ENCODE measurements at places on chromosomes 6 and 20. TPM values are rescaled to one million over a fixed set of nuclear protein-coding genes. Genes with fewer than 3 reads are reported as not detected.

The FGD2 gene
- 19.7 TPM for total RNA-seq

The PRRC2A gene
- 166 TPM for total RNA-seq

The UBD gene
- total RNA-seq = 4.1 TPM

The MUC21 gene
- 0.18 TPM for total RNA-seq

The NNAT gene
- total RNA-seq = 2.1 TPM

The COL9A3 gene
- 69.6 TPM for total RNA-seq

The WDR27 gene
- 58.5 TPM for total RNA-seq

The NR2E1 gene
- not detected for total RNA-seq

The TP53TG5 gene
- not detected for total RNA-seq

The MCHR2 gene
- total RNA-seq = not detected

The DPPA5 gene
- total RNA-seq = not detected

The MCCD1 gene
- not detected for total RNA-seq

The HAO1 gene
- total RNA-seq = not detected

- DNase-seq = no peak
These were observed 8.1 kb downstream of the PNPLA1 start for GRCh38 chr6:36277946-36278470.

- no peak for DNase-seq
These were observed 76.7 kb upstream of the ADGRG6 start for GRCh38 chr6:142225115-142225514.

- DNase-seq = no peak
These were observed 128.3 kb upstream of the TBX18 start for GRCh38 chr6:84892671-84893070.

DNA sequence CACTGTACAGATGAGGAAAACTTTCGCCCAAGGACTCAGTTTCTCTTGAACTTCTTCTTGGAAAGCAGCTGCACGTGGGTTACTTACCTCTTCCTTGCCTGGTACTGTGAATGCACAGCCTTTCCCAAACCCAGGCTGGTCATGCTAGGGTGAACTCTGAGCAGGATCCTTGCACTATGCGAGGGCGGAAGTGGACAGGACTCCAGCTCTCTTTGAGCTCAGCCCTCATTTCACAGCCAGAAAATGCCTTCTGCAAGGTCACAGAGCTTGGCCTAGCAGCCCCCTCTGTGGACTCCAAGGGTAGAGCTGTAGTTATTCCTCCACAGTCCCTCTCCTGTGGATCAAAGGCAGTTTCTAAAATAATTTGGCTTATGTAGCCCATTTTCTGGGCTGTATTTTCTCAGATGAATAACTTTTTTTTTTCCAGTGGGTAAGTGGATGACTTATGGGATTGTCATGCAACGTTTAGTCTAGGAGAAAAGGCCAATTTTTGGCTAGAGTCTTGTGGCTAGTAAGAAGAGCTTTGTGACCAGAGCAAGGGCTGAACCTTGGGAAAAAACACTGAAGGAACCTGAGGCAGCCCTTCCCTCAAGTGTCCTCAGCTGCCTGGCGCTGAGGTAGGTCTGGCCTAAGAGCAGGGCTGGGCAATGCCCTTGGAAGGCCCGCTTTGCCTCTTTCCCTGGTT, 172.7 kb downstream of the SCP2D1 start:
- no peak for DNase-seq

DNA sequence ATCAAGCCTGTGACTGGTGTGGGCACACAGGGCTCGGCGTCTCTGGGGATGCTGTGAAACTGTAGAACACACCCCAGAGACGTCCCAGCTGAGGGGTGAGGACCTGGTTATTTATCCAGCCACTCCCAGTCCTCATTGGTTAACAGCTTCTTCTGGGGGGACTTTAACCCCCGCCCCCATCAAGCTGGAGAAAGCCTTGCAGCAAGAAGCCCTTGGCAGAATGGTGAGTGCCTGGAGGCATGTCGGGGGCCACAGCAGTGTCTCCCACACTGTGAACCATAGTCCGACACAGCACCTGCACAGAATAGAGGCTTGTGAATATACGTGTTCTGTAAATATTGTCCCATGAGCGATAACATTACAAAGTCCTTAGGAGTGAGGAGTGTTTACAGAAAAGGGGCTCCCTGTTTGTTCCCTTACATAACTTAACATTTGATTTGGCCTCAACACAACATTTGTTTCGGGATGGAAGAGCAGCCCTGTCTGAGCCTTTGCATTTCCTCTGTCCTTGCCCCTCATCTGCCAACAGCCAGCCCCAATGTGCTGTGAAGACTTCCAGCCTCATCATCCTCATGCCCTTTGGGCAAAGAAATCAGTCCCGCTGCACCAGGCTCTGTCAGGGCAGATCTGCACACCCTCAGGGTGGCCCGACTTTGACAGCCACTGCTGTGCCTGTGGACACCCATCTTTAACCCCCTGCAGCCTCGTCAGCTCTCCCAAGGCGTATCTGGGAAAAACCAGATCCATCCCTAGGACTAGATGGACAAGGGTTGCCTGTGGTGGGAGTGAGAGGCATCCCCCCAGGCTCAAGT, 2.2 kb upstream of the RRBP1 start:
- no peak for DNase-seq

- DNase-seq = no peak
These were observed 42.1 kb downstream of the HLA-DPB1 start for GRCh38 chr6:33117811-33118277.

DNA sequence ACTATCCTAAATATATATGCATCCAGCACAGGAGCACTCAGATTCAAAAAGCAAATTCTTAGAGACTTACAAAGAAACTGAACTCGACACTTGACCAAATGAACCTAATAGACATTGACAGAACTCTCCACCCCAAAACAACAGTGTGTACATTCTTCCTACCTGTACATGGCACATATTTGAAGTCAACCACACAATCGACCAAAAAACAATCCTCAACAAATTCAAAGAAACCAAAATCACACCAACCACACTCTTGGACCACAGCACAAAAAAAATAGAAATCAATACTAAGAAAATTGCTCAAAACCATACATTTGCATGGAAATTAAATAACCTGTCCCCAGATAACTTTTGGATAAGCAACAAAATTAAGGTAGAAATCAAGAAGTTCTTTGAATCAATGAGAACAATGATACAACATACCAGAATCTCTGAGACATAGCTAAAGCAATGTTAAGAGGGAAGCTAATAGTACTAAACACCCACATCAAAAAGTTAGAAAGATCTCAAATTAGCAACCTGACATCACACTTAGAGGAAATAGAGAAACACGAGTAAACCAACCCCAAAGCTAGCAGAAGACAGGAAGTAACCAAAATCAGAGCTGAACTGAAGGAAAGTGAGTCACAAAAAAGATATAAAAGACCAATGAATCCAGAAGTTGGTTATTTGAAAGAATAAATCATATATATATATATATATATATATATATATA, 12.5 kb upstream of the TREM1 start:
- DNase-seq = no peak

DNA sequence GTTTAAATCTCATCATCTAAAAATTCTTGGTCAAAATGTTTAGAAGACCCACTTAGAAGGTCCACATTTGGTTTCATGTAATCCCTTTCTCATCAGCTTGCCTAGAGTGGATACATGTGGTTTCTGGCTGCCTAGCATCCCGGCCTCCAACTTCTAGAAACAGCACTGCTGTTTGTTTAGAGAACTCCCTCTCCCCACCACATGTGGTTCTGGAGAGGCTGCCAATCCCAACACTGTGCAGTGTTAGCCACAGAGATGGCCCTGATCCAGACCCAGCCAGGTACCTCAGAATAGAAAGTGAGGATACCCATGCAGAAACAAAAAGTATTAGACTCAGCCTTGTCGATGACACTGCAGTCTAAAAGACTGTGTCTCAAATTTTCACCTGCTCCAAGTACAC, 241.8 kb downstream of the BCKDHB start:
- no peak for DNase-seq

GRCh38 chr20:50574586-50574985, 64.4 kb downstream of the PTPN1 start:
- no peak for DNase-seq

DNA sequence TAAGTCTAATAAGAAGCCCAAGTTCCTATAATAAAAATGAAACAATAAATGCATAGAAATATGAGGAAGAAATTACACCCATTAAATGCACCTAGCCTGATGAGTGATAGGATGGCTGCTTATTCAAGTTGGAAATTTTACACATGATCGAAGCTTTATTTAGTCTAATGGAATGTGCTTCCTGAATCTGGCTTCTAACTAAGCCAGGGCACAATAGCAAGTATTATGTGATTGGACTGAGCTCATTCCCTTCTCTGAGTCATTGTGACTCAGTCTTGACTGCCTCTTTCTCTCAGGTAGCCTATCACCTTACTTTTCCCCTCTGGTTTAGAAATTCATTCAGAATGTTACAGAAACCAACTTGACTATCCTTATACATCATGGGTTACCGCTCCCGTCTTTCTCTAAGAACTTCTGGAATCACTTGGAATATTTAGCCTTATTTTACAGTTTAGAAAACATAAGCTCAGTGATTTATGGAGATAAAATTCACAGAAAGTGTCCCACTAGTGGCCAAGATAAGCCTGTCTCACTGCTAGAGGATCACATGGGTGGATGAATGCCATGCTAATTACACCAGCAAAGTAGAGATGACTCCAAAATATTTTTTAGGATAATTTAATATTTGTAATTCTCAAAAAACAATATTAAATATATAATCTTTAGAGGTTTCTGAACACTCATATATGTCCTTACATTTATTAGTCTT, 505.3 kb upstream of the JAG1 start:
- DNase-seq = no peak

GRCh38 chr20:45346291-45346718, 1.9 kb downstream of the SDC4 start:
- no peak for DNase-seq

DNA sequence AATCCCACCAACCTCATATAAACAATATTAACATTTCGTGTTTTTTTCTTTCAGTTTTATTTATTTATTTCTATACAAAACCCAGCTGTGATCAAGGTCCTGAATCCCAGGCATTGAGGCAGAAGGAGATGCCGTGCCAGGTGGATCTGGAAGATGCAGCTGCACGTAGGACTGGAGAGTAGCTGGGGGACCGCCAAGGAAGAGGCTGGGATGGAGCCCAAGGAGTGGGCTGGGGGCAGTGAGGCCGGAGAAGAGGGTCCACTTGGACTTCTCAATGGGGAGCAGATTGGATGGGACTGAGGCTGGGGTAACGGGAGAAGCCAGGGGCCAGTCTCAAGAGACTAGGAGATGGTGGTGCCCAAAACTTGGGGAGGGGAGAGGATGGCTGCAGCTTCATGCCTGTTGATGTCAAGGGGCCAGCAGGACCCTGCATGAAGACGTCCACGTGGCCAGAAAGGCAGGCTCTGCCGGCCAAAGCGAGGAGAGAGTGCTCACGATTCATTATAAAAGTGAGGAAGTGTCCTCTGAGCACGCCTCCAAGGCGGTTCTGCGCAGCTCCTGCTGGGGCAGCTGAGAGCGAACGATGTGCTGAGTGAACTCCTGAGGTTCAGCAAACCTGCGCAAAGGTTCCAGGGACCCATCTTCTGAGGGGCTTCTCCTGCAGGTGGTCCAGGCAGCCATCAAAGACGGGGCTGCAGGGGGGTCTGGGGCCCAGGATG, 110.3 kb downstream of the BMP7 start:
- DNase-seq = no peak

- DNase-seq = no peak
These were observed 4.8 kb downstream of the DPPA5 start for GRCh38 chr6:73349311-73349710.

DNA sequence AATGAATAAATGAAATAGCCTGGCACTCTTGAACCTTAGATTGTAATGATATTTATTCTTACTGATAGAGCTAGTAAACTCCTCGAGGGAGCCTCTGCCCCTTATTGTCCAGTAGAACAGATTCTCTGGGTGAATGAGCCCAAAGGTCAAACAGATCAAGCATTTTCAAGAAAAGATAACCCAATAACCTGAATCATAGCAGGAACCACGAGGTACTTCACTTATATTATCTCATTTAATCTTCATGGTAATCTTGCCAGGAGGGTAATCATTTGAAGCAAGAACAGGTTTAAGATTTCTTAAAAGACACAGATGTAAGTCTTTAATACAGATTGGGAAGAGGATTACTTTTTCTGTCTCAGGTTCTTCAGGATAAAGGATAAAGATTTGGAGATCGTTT, 17.0 kb upstream of the TBCC start:
- no peak for DNase-seq

GRCh38 chr6:46653439-46654195, 842 bp downstream of the SLC25A27 start:
- no peak for DNase-seq

- no peak for DNase-seq
These were observed 39.6 kb upstream of the PAX1 start for GRCh38 chr20:21665687-21666446.

DNA sequence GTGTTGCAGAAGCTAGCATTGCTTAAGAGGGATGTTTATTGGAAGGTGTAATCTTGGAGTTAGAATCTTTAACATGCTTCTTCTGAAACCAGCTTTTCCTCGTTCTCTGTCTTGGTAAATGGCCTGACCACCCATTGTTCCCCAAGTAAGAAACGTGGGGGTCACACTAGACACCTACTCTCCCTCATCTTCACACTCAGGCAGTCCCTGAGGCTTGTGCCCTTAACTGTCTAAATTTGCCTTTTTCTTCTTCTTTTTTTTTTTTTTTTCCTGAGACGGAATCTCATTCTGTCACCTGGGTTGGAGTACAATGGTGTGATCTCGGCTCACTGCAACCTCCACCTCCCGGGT, 16.2 kb upstream of the ARFGEF2 start:
- DNase-seq = no peak

DNA sequence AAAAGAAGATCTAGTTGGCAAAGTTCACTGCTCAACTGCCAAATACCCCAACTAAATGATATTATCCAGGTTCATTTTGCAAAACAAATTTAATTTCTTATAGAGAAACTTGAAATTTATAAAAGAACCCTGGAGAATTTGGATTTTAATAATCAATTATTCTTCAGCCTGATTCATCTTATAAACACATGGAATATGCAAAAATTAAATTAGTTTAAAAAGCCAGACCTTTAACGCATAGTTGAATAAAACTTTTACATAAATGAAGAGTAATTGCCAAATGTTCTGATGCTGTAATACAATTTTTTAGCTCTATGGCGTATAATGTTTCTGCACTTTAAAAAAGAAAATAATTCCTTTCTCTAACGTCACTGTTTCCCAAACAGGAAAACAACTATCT, 33.2 kb upstream of the ANKRD60 start:
- no peak for DNase-seq

- no peak for DNase-seq
These were observed 68.9 kb upstream of the CTNNBL1 start for GRCh38 chr20:37624963-37625362.
